ENCODE measurements at places on chromosomes 3 and 15.

DNA sequence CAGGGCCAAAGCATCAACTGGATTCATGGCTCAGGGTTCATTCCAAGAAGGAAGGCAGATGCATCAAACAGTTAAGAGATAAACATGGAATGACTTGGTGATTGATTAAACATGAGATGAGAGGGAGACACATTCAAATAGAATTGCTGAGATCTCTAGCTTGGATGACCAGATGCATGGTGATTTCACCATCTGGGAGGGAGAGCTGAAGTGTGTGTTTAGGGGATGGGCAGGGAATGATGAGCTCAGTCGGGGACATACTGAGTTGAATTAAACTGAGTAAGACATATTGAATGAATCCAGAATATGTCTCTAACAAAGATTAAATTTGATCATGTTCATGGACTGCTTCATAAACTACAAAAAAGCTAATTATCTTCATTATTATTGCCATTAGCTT lies 35.5 kb downstream of the CADPS start:
- DNase-seq = no peak

DNA sequence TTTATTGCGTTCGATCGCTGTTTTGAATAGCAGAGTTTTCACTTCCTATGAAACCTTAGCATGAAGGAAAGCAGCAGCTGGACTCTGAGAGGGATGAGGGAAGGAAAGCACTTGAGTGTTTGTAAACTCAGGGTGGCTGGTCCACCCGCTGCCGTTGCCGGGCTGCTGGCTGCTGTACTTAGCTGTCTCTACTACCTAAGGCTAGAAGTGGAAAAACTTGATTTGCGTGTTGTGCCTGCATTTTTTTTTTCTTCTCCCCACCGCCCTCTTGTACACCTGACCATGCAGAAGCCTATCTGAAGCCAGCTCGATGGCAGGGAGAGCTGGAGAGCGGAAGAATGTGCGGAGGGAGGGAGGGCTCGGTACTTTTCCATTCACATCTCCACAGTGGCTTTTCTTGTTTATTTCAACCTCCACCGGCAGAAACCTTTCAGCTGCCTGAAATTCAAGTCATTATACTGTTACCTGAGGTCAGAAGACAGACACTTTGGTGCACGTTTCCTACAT lies 4.8 kb upstream of the BCL6 start:
- no peak for DNase-seq

GRCh38 chr3:25817107-25817506 lies 27.2 kb downstream of the OXSM start:
- no peak for DNase-seq

GRCh38 chr3:53146319-53146891 lies 14.6 kb upstream of the PRKCD start:
- DNase-seq = no peak

GRCh38 chr3:124967964-124968363 lies 33.4 kb upstream of the MUC13 start:
- DNase-seq = no peak

GRCh38 chr15:77516786-77517185 lies 96.1 kb downstream of the HMG20A start:
- DNase-seq = no peak

DNA sequence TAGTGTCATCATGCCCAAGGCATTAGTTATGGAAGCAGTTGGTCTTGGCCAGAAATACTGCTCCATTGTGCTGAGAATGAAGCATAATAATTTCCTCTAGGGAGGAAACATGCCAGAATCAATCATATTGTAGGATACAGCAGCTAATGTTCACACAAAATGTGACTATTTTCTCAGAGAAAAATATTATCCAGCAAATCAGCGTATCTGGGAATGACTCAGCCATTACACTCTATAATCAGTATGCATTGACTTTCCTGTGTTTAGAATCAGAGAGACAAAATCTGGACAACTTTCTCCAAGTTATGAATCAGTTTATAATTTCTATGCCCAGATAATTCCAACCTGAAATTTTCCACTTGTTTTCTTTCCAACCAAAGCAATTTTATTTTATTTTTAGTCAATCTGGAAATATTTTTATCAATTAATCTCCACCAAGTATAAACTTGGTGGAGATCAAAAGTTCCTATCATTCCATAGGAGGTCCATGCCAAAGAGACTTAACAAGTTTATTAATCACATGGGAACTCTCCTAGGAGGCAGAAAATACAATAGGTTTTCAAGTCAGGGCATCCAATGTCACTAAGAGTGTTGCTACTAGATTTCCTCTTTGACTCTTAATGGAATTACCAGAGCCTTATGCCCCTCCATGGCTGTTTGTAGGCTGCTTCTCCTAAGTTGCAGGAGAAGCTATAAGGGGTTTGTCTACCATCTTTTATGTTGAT lies 36.4 kb downstream of the SUCNR1 start:
- no peak for DNase-seq

GRCh38 chr3:24533561-24534193 lies 39.0 kb upstream of the THRB start:
- no peak for DNase-seq

DNA sequence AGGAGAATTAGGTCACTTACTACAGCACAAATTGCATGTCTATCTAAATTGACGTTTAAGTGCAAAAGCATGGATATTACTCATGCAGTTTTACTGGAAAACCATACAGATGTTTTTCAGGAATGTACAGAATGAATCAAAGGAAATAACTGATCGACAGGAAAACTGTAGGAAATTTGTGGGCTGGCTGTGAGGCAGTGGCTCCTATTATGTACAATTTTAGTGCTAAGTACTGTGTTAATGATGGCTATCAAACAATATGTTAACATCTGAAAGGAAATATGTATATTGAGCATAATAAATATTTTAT lies 6.9 kb downstream of the NUDT16 start:
- DNase-seq = no peak

DNA sequence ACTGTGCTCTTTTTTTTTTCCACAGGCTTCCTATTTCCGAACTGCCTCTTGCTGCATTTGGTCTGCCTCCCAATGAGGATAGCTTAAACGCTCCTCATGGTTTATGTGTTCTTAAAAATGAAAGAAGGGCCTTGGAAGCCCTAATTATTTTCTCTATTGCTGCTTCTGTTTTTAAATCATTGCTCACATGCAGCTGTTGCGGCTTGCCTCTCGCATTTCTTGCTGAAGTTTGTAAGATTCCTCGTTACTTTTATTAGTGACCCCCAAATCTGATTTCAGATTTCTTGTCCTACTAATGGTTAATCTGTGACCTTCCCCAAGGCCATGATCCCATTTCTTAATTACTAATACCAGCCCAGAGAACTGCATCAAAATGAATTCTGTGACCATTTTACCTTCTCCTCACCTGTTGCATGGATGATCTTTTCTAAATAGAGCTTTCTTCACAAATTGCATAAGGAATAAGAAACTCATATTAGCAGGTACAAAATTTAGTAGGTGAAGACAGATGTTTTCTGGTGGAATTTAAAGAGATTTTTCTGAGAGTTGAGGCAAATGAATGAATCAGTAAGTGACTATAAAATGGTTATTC lies 1.8 kb downstream of the UBE2E1 start:
- DNase-seq = no peak
